ENCODE measurements at places on chromosomes 3 and 15.

- DNase-seq: no peak
Observed at GRCh38 chr3:141373232-141373631, 4.9 kb downstream of the ZBTB38 start.

GRCh38 chr3:14914779-14915117 is 32.6 kb upstream of the NR2C2 start:
- no peak for DNase-seq

DNA sequence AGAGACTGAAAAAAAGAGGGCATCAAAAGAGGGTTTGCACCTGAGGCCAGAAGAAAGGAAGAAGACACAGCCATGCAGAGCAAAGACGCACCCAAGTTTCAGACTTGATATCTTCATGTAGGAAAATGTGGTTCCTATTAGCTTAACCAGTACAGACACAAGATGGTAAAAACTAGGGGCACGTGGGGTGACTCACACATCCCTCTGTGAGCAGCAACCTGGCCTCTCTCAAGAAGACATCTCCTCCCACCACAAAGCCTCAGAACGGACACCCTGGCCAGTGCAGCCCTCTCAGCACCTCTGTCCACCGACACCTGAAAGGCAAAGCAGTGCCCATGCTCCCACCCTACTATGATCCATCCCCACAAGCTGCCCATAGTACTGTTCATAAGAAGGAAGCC is 33.3 kb downstream of the GLB1 start:
- peak; percentile 82 for DNase-seq

GRCh38 chr3:43288850-43289249 is 2.5 kb downstream of the SNRK start:
- no peak for DNase-seq

- DNase-seq: peak; percentile 21
Observed at GRCh38 chr15:68775671-68776476, 44.8 kb downstream of the ANP32A start.

DNA sequence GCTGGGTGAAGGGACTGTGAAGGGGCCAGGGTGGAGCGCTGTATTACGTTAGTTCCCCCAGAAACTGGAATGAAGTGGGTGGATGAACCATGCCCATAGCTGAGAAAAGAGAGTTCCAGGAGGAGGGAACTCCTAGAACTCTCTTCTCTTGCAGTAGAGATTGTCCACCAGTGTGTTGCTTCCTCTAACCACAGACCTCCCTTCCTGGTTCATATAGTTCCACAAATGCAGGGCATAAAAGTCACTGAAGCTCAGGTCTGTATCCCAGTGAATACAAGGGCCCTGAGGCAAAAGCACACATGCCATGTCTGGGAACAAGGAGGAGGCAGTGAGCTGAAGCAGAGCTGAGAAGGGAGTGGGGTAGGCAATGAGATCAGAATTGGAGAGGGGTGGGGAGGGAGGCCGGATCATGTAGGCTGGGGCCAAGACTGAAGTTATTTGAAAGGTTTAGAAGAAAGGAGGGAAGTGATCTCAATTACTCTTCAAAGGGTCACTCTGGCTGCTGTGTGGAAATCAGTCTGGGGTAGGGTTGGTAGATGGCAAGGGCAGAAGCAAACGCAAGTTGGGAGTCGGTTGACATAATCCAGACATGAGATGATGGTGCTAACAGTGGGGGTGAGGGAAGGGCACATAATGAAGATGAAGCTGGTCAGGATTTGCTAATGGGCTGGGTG is 6.5 kb downstream of the A4GNT start:
- peak; percentile 82 for DNase-seq

DNA sequence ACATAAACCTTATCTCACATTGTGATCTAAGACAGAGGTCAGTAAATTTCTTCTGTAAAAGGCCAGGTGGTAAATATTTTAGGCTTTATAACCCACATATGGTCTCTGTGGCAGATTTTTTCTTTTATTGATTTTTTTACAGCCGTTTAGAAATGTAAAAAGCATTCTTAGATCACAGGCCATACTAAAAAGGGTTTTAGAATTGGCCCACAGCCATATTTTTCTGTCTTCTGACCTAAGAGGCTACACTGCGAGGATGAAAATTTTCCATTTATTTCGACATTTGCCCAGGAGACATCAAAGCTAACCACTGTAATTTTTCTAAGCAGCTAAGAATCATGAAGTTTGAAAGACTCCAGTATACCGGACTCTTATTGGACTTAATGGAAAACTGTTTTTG is 377.2 kb upstream of the SGO1 start:
- peak; percentile 46 for DNase-seq

GRCh38 chr15:25392806-25393205 is 46.0 kb downstream of the UBE3A start:
- DNase-seq: no peak

- no peak for DNase-seq
Observed at GRCh38 chr3:197957790-197958133, 2.3 kb upstream of the LMLN start.
